ENCODE measurements at places on chromosomes 3 and 15.

DNA sequence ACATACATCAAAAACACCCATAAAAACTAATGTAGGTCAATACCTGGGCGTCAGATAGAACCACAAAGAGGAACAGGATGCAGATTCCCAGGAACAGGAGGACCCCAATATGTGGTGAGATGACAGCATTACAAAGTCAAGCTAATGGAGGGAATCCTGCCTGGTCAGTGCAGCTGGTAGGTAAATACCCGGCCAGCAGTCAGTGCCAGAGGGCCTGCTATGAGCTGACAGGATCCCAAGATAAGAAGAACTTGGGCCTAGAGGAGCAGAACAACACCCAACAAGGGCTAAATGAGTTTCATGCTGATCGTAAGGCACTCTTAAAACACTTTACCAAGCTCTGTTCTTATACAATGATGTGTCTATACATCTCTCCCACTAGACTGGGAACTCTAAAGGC lies 61.2 kb upstream of the KCNMB2 start:
- DNase-seq: no peak

DNA sequence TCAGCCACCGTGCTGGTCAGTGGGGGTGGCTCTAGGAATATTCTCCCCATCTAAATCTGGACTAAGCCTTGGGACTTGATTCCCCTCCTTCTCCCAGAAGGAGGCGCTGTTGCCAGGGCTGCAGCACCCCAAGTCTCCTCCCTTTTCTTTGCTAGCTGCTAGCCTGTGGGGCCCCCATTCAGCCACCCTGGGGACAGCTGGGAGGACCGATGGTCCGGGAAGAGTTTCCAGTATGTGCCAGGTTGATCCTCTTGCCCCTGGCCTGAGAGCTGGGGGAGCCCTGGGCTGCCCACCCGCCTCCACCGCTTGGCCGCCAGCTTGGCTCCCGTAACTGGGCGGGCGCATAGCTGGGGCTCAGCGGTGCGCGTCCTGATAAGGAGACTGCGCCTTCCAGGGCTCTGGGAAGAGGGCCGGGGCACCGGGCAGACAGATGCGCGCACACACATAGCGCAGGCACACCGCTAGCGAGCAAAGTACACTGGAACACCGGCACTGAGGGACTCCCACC lies 4.2 kb downstream of the SMAD6 start:
- DNase-seq: no peak

- no peak for DNase-seq
Observed at GRCh38 chr3:11494131-11494916, 149.4 kb downstream of the VGLL4 start.

GRCh38 chr3:72093270-72093991 lies 308.5 kb upstream of the PROK2 start:
- no peak for DNase-seq

DNA sequence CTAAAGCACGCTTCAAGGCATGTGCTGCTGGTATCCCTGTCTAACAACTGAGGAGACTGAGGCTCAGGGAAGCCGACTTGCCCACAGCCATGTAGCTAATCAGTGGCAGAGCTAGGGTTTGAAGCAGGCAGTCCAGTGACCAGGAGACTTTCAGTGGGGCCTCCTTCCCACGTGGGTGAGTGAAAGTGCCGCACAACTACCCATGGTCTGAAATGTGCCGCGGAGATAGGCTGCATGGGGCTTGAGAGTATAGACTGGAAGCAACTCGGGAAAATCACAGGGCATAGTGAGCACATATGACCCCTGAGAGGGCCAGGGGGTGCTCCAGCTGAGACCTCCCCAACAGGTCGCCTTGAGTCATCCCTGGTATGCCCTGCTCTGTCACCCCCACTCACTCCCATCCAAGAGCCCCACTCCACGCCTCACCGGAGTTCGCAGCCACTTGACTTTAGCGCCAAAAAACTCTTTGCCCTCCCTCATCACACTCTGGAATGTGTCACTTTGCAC lies 19.1 kb downstream of the FAM174B start:
- no peak for DNase-seq

- DNase-seq: no peak
Observed at GRCh38 chr3:39170461-39170860, 17.1 kb upstream of the CSRNP1 start.

DNA sequence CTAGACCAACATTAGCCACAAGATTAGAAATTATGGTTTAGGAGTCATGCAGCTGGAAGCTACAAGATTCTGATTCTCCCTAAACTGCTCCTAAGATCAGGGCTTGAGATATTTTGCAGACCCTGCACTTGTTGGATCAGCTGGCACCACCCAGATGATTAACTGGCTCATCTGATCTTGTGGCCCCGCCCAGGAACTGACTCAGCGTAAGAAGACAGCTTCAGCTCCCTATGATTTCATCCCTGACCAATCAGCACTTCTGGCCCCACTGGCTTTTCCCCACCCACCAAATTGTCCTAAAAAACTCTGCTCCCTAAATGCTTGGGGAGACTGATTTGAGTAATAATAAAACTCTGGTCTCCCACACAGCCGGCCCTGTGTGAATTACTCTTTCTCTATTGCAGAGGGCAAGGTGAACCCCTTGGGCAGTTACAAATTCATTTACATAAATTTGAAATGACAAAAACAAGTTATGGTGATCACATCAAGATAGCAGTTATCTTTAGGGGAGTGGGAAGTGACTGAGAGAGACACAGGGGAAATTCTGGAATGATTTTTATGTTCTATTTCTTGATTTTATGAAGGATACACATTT lies 76.5 kb downstream of the CD200R1L start:
- DNase-seq: peak; percentile 81

GRCh38 chr3:32237670-32238452 lies 619 bp upstream of the CMTM8 start:
- no peak for DNase-seq

DNA sequence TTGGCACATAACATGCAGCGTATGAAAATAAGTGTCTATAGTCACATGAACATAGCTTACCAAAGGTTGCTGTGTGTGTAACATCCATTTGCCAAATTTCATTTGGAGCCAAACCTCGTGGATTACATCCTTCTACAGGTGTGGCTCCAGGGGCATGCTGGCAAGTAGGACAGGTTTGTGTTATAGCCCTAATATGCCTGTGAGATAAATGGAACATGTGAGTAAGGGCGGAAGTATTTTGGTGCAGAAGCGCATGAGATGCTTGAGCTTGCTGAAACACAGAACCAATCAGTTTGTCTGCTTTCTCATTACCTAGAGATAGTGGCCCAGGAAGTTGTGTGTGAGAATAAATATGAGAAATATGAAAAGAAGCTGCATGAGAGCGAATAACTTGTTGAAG lies 21.8 kb upstream of the XCR1 start:
- no peak for DNase-seq

DNA sequence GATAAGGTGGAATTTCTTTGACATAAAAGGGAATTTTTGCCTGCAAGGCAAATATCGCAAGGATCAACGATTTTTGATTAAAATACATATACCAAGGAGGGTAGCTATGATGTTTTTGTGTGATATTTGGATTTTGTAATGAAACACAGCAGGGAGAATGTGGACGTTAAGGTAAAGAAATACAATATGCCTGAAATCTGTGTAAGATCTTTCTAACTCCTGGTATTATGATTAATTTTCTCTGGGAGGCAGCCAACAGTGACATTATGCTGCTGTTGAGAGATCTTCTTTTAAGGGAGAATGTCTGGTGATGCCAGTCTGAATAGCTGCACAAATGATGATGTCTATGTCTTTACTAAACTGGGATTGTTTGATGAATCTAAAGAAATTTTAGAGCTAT lies 972.2 kb downstream of the SQOR start:
- DNase-seq: no peak

DNA sequence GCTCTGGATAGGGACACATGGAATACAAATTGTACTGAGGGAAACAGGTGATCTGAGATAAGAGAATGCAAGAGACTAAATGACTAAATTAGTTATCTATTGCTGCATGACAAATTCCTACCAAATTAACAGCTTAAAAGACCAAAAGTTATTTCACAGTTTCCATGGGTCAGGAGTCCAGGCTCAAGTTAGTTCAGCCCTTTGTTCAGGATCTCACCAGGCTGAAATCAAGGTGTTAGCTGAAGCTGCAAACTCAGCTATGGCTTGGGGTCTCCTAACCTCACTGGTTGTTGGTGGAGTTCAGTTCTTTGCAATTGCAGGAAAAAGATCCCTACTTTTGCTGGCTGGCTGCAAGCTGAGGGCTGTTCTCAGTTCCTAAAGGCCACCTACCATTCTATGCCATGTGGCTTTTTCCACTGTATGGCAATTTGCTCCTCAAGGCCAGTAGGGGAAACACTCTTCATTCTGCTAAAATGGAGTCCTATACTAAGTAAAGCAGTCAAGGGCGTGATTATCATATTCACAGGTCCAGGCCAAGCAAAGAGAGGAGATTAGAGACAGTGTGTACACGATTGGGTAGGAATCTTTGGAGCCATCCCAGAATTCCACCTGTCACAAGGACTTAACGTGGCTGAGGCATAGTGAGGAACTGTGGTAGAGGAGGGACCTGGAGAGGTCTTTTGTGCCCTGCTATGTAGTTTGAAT lies 53.7 kb downstream of the THRB start:
- no peak for DNase-seq

- no peak for DNase-seq
Observed at GRCh38 chr3:78519281-78519680, 1248.5 kb downstream of the ROBO1 start.

All from AG10803 (cell line).